DMS 273 treated with DMSO at 0.1 percent for 48 hours (cell line): ENCODE measurements at places on chromosomes 4 and X.
A peak's percentile ranks its signal among the peaks of the same experiment; 100 is the strongest.

GRCh38 chrX:95893636-95894035, 791.0 kb upstream of the DIAPH2 start:
- peak; percentile 38 for DNase-seq

- DNase-seq = no peak
Observed at GRCh38 chr4:145523117-145523516, 41.5 kb downstream of the SMAD1 start.

DNA sequence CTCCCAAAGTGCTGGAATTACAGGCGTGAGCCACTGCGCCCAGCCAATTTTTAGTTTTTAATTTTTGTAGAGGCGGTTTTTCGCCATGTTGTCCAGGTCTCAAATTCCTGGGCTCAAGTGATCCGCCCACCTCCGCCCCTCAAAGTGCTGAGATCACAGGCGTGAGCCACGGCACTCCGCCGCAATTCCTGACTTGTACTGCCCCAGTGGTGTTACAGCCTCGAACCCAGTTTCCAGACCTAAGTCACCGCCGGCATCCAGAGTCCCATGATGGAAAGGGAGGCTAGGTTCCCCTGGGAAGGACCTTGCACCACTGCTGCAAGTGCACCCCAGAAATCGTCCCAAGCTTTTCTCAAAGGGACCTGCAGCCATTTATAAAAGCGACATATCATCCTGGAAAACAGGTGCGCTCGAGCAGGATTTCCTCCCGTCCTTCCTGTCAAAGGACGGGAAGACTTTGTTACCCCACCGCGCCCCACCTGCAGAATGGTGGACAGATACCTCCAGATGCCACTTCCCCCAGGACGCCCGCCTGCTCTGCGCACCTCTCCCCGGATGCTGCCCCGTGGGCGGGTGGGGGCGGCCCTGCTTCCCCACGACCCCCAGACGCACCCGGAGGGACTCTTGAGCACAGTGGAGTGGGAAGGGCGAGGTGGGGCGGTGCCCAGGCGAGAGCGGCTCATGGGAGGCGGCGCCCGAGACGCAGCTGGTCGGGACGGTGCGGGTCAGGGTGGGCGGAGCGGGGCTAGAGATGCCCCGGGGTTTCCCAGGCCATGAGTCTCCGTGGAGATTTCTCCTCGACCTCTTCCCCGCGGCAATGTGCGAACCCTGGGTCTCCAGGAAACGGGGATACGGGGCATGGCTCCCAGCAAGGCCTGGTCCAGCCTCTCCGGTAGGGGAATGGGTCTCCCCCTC, 947 bp upstream of the RPL10 start:
- no peak for DNase-seq

- DNase-seq = peak; percentile 27
Observed at GRCh38 chrX:48468693-48469691, 1.1 kb downstream of the SLC38A5 start.

GRCh38 chr4:61750810-61751209, 550.7 kb downstream of the ADGRL3 start:
- no peak for DNase-seq
